Stimulated activated CD4-positive, alpha-beta T cell treated with anti-CD3 and anti-CD28 coated beads, Interleukin-1b, Interleukin-23, amount 100 ng/mL, for 48 hours (primary cell): ENCODE measurements at places on chromosomes 7 and 10.

GRCh38 chr10:72126184-72126871 lies 38.0 kb upstream of the SPOCK2 start:
- no peak for DNase-seq

GRCh38 chr10:103790580-103790979 lies 64.8 kb downstream of the SH3PXD2A start:
- no peak for DNase-seq

- DNase-seq, result peak; percentile 36
These were observed 110.6 kb upstream of the EFCAB10 start for GRCh38 chr7:105691680-105692564.

DNA sequence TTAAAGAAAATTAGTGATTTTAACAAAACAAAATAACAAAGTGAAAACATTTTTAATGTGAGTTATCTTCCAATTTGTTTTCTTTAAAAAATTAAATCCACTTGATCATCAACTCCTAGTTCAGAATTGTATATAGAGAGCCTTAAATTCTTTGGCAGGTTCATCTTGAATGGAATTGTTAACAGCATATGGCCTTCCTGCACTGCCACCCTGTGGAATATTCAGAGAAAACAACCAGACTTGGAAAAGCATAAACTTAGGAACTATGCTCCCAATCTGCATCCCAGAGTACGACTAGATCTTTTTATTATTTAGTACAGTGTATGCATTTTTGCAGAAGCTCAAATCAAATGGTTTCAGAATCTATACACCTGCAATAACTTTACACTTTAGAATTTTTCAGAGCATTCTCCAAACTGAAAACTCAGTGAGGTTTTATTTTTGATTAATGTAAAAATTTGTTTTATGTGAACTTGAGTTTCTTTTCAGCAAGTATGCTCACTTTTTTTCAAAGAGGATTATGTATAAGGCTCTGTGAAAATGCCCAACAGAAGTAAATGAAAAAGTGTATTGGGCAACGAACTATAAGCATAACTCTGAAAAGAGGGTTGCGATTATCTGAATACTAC lies 44.9 kb upstream of the ANK3 start:
- DNase-seq, result no peak
